Activated CD4-positive, alpha-beta T cell treated with anti-CD3 and anti-CD28 coated beads, Interleukin-2, amount 50 U/mL, for 16 hours (primary cell): ENCODE measurements at places on chromosomes 7 and 10.

DNA sequence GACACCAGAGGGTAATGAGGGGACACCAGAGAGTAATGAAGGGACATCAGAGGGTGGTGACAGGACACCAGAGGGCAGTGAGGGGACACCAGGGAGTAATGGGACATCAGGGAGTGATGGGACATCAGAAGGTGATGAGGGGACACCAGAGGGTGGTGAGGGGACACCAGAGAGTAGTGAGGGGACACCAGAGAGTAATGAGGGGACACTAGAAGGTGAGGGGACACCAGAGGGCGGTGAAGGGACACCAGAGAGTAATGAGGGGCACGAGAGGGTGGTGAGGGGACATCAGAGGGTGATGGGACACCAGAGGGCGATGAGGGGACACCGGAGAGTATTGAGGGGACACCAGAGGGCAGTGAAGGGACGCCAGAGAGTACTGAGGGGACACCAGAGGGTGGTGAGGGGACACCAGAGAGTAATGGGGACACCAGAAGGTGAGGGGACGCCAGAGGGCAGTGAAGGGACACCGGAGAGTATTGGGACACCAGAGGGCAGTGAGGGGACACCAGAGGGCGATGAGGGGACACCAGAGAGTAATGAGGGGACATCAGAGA is 10.6 kb downstream of the NACAD start:
- no peak for DNase-seq

DNA sequence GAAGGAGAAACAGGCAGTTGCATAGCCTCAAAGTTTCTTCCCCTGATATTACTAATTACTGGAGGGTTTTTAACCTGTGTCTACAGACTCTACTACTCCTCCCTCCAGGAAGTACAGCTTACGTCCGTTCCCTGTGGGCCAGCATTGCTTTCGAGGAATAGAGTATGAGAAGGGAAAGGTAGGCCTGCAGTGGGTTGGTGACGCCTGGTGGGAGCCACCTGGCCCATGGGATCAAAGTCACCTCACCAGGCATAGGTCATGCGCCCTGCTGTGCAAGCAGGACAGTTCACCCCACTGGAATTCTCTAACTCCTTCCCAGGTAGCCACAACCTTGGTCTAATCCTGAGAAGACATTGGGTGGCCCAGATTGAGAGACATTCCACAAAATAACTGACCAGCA is 29.8 kb downstream of the LMTK2 start:
- no peak for DNase-seq

- DNase-seq: no peak
Observed at GRCh38 chr7:6618621-6619020, 3.2 kb downstream of the ZNF853 start.

GRCh38 chr10:107616031-107616430 is 451.5 kb upstream of the SORCS1 start:
- DNase-seq: no peak

DNA sequence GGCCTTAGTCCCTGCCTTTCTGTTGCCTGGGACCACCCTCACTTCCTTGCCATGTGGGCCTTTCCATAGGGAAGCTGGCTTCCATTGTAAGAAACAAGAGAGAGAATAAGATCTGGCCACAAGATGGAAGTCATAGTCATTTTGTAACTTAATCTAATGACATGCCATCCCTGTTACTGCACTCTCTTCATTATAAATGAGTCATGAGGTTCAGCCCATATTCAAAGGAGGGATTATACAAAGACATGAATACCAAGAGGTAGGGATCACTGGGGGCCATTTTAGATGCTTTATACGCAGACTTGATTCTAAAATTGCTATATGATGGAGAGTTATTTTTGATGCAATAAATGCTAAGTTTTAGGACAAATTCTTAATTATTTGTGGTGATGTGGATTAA is 75.2 kb upstream of the CELF2 start:
- DNase-seq: no peak

GRCh38 chr7:11272352-11272751 is 298.7 kb downstream of the PHF14 start:
- DNase-seq: no peak

DNA sequence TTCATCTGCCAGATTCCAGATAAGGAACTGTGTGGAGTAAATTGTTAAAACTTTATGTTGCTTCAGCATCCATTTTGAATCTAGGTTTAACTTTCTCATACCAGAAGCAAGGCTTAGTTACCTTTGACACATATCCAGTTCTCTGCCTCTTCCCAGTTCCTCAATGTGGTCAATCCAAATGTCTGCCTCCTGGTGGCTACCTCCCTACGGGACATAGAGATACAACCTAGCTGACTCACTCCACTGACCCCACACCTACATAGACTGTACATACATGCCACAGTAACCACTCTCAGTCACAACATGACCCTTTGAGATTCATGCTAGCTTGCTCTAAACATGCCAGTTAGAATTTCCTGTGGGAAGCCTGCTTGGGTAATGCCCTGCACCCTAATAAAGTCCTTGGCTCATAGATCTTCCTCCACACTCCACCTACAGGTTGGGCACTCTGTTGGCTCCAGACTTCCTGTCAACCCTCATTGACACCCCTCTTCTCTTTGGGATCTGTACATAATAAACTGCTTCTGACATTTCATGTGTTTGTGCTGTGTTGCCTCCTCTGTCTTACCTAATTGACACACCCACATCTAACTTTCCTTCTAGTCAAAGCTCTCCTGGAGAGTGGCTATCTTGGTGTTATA is 278.1 kb downstream of the HTR7 start:
- DNase-seq: no peak

- peak; percentile 94 for DNase-seq
Observed at GRCh38 chr10:63707254-63707910, 186.2 kb downstream of the REEP3 start.

DNA sequence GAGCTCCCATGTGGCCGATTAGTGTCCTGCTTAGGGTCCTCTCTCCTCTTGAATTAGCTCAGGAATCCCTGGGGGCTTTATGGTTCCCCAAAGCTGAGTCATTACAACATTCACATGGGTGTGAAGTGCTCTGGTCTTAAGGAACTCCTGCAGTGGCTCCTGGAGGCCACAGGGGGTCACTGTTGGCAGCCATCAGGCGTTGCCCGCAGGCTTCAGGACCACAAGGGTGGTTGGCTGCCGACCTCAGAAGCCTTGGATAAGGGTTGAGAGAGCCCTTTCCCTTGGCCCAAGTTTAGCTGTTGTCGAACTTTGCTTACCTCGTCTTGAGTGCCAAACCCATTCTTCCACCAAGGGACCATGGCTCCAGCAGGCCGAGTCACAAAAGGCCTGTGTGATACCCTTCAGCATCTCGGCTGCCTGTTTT is 61.7 kb downstream of the SH2D4B start:
- DNase-seq: peak; percentile 49

- no peak for DNase-seq
Observed at GRCh38 chr7:65938336-65938895, 43.6 kb downstream of the GUSB start.

- DNase-seq: no peak
Observed at GRCh38 chr10:130843051-130843653, 468.4 kb downstream of the TCERG1L start.

DNA sequence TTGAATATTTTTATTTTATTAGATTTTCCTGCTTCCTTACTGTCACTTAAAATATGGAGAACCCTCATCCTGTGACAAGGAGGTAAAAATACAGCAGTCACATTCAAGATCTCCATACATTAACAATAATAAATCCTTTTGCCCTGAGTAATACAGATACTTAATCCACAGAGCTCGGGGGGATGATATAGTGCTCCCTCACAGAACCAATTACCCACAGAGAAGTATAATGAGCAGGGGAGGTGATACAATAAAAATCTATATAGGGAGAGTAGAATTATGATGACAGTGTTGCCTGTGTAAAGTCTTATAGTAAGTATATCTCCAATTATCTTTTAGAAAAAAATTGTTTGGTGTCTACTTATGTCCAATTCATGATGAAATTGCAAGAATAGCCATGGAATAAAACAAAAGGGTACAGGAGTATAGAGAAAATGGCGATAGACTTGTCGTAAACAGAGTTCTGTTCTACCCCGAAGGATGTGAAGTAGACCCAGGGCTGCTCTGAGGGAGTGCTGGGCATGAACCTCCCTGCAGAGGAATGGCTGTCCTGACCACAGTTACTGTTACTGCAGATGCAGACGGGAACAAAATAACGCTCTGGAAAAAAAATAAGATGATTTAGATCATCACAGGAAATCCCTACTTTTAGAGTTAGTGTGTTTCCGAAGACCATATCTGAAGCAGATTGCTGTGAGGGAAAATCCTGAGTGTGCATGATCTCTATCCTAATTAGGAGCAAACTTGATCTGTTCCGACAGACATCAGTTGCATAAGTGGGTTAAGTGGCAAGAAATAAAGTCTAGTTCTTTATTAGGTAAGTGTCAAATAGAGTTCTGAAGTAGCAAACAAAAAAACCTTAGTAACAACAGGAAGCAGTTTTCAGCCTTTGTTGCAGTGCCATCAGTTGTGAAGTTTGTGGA is 123.7 kb downstream of the KAT6B start:
- no peak for DNase-seq

DNA sequence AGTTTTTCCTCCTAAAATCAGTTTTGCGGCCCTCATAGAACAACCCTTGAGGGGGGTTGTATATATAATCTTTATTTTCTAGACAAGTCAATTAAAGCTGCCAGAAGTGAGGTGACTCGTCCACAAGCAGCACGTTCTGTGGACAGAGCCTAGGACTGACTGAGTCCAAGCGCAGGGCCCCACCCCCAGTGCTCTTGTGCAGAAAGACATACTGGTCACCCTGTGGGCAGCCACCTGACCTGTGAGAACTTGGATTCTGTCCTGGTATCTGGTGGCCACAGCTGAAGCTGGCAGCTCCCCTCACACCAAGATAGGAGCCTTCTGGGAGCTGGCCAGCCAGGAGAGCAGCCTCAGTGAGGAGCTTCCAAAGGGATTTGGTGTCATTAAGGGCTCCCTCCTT is 89.3 kb downstream of the GRK5 start:
- DNase-seq: no peak

DNA sequence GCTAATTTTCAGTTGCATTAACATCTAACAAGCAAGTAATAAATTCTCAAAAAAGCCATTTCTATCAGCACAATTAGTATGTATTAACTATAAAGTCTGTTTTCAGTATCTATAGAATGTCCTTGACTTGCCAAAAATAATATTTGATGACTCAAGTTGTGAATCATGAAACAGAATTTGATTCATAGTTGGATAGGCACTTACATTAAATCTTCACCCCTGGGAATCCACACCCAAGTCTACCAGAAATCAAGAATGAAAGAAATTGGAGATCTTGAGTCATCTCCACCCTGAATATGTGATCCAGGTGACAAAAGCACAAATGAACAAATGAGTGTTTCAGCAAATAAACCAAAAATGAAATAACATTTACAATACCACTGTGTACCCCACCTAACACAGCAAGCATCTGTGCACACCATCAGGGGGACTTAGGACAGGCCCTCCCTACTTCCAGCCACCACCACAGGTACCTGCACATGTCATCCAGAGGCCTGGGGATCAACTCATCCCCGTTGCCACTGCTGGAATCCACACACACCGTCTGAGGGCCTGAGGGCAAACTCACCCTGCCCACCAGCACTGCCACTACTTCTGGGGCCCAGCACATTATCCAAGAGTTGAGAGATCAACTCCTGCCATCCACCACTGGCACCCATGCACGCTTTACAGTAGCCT is 160.1 kb downstream of the MTERF1 start:
- DNase-seq: no peak

DNA sequence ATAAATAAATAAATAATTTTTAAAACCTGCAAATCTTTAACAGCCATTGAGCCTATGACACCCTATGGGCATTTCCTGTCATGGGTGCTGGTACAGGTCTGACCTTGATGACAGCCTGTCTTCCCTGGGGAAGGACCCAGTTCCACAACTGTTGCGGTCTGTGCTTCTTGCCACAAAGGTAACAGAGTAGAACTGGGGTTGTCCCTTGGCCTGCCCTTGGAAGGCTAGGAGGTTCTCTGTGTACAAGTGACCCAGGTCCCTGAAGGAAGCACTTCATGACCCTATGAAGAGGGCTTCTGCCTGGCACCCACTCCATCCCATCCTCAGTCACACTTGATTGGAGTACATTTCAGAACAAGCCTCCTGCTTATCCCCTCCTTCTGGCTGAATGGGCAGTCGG is 66.9 kb downstream of the OGDH start:
- no peak for DNase-seq

GRCh38 chr10:94103801-94104221 is 110.1 kb downstream of the PLCE1 start:
- no peak for DNase-seq

DNA sequence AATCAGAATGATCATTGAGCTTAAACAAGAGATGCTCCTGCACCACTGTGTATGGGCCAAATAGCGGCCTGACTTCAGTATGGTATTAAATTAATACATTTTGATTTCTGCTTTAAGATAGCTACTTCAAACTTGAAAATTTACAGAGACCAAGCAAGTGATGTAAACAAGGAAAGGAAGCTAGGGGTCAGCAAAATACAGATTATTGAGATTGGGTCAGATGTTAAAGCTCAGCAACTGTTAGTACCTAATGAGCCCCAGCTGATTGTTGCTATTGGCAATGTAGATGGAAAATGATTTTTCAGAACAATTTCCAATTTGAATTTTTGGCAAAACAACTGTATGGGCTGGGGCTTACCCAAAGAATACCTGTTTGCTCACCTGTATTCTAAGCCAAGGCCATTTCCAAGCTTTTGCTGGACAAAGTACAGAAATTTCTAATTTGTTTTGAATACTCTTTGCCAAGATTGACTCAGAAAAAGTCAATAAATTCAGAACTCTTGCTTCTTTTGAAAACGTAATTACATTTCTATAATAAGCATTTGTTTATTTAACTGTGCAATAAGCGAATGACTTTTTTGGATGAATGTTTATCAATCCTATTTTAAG is 23.0 kb upstream of the DLD start:
- no peak for DNase-seq

- peak; percentile 65 for DNase-seq
Observed at GRCh38 chr7:140672382-140673062, at the start of gene ADCK2. ADCK2 (plus strand) TSS chr7:140672945; CDS start chr7:140673331, 386 bp downstream.

DNA sequence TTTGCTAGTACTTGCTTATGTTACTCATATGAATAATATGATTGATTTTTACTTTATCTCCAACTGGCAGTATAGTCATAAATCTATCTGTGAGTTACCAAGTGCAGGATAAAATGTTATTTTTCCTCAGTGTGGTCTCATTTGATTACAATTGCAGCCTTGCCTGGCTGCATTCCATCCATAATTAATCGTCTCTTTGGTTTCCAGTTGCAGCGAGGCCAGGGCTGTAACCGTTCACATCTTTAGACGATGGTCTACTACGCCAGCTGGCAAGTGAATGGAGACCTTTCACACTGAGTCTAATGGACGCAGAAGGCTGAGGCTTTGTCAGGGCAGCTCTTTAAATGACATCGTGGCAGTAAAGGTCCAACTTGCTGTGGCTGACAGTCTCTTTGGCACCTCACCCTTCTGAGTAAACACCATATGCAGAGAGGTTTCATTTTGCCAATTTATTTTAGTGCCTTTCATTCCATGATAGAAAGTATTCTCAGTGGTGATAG is 84.0 kb downstream of the ARL4A start:
- no peak for DNase-seq
